Stimulated activated CD8-positive, alpha-beta memory T cell treated with anti-CD3 and anti-CD28 coated beads, Interleukin-15, amount 100 ng/mL, for 4 hours (primary cell): ENCODE measurements at places on chromosomes 16 and 17.

GRCh38 chr16:49483251-49483650 is 109.6 kb downstream of the C16orf78 start:
- DNase-seq, result no peak

DNA sequence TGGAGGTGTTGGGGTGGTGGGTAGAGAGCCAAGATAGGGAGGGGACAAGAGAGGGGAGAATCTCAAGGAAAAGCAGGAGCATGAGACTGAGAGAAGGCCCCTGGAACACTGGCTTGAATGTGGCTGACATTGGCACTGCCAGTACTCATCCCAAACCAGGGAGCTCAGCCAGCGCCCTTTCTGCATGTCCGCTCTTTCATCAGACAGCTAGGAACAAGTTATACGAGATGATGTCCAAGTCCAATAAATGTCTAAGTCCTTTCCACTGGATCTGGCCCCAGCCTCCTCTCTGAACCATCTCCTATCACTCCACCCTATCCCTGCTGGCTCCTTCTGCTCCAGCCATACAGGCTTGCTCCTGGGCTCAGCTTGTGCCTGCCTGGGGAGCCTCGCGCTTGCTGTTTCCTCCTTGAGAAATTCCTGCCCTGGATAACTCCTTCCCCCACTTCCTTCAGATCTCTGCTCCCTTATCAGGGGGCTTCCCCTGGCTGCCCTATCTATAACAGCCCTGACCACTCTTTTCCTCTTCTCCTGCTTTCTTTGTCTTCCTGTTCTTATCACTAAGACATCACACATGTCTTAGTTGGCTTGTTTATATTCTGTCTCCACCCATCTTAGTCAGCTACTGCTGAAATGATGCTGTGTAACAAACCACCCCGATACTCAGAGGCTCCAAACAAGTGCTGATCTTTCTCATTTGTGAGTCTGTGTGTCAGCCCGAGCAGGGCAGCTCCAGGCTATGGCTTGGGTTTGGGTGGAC is 37.1 kb upstream of the MEOX1 start:
- DNase-seq, result no peak

DNA sequence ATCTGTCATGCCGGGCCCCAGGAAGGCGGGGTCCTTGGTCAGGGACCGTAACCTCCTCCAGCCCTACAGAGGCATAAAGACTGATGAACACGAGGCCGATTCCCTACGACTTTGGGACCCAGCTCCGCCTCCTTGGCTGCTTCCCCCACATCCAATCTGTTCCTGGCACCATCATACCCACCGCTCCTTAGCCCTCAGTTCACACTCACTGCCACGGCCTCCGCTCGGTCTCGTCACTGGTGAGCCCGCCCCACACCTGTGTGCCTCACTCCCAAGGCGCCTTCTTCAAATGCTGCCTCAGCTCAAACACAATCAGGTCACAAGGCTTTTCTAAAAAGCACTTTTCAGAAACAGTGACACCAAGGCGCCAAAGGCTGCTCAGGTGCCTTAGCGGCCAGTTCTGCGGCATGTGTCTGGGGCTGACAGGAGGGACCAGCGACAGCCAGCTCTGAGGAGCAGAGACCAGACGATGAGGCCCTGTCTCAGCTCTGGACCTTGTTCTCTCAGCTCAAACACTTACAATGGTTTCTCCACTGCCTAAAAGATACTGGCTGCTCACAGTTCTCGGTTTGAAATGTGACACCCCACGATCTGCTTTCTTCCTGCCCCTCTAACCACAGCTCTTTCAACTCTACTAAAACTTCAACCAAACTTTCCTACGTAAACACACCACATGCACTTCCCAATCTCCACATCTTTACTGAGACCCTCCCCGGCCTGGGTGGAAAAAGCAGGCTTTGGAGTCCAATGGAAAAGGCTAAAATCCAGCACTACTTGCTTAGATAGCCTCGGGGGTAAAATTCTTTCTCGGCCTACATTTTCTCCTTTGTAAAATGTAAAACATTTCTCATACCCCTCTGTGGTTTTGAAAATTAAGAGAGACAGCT is 33.2 kb downstream of the CYB5D2 start:
- peak; percentile 9 for DNase-seq

- no peak for DNase-seq
Observed at GRCh38 chr16:88391144-88391850, 8.5 kb downstream of the ZNF469 start.

GRCh38 chr16:83808573-83809014 is 816 bp downstream of the HSBP1 start:
- DNase-seq, result no peak
